ENCODE measurements at places on chromosomes 2 and 18.

- no peak for DNase-seq
These were observed 692.3 kb downstream of the LRP1B start for GRCh38 chr2:141438536-141438935.

GRCh38 chr2:237670641-237671040 is 43.3 kb downstream of the LRRFIP1 start:
- no peak for DNase-seq

DNA sequence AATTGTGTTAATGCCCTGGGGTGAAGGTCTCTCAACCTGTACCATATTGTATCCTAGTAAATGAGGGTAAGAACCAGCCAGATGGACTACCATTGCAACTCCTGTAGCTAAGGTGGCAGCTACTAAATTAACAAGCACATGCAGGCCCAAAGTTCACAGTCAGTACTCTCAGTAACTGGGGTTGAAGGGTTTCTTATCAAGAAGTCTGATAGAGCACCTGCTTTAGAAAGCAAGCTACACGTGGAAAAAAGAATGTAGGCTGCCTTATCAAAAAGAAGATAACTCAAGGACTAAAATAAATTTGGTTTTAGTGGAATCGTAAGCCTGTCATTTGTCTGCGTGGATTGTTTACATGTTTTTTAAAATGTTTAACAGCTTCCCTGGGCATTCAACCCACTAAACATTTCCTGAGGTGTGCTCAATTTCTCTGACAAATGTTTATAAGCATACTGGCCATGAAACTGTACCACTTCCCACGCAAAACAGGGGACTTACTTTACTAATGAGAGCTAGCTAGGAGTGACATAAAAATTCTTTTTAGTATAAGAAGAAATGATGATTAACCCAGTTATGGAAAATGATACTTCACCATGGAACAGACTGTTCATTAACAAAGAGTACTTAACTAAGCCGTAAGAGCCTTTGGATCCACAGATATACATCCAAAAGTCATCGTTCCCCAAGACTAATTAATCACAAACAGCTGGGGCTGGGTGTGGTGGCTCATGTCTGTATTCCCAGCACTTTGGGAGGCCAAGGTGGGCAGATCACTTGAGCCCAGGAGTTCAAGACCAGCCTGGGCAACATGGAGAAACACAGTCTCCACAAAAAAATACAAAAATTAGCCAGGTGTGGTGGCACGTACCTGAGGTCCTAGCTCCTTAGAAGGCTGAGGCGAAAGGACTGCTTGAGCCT is 36.5 kb downstream of the LPIN2 start:
- no peak for DNase-seq

DNA sequence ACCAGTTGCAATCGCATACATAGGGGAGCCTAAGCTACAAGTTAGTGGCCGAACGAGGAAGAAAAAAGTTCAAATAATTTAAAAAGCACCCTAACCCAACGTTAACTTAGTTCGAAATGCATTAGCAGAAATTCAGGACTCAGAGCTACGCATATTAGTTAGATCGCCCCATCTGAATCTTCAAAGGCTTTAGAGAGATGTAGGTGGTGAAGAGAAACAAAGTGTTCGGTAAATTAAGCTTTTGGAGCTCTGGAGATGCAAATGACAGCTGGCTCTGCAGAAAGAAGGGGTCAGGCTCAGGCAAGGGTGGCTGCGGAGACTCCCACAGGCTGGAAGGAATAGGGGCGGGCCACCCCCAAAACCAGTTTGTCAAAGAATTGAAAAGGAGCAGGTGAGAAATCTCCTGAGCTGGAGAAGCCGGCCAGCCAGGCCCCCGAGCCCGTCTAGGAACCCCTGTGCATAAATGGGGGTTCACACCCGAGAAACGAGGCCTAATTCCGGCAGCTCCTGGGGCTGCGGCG is 621 bp downstream of the TXNL1 start:
- DNase-seq, result no peak

DNA sequence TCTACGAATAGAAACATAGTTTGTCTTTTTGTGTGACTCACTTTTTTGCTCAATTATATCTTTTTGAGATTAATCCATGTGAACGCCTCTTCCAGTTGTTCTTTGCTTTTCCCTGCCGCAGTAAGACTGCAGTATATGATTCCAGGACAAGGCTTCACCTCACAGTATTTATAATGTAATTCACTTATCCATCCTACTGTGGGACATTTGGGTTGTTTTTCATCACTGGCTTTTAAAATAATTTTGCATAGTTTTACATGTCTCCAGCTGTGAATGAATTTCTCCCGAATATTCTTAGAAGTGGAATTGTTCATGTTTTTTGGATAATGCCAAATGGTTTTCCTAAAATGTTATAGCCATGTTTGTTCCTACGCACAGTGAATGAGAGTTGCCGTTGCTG is 21.9 kb downstream of the COPS9 start:
- no peak for DNase-seq
